ENCODE measurements at places on chromosomes 6 and 20. TPM values are rescaled to one million over a fixed set of nuclear protein-coding genes. Genes with fewer than 3 reads are reported as not detected.

DNA sequence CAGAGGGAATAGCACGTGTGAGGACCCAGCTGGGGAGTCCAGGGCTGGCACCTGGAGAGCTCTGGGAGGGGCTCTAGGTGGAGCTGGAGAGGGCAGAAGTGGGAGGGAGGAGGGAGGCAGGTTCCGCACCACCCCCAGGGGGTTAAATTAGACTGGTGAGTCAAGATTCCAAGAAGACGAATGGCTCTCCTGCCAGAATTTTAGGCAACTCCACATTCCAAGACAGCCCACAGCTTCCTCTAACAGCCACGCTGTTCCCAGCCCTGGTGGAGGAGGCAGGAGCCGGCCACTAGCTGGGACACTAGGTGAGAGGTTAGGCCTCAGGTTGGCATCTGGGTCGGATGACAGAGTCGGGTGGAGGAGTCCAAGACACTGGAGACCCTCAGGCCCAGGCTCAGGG is 60.2 kb downstream of the TFAP2C start:
- DNase-seq = no peak

TSBP1 gene
- total RNA-seq = not detected

UTRN gene
- 278 TPM for total RNA-seq

GRCh38 chr20:63551068-63551467 is 2.9 kb upstream of the FNDC11 start:
- DNase-seq = no peak

- DNase-seq = peak; percentile 21
Measured at GRCh38 chr6:89260832-89261231, 43.7 kb upstream of the GABRR1 start.

DNA sequence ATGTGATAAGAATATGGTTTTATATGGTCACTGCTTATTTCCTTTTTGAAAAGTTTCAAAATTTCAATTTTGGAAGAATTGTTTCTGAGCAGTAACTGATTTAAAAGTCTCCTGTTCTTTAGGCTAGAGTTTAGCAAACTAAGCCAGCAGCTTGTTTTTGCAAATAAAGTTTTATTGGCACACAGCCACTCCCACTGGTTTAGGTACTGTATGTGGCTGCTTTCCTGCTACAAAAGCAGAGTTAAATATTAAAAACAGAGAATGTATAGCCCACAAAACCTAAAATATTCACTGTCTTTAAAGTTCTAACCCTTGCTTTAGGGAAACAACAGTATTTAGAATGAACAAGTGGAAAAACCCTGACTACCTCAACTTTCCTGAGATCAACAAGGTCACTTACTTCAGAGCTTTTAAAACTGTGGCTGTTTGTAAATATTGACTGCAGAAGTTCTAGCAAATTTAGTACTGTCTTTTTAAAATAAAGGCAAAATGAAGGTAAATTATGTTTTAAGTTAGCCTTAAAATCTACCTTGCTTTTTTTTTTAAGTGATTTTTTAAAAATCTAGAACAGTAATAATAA is 104.1 kb downstream of the B3GAT2 start:
- no peak for DNase-seq

SPACA1 gene
- not detected for total RNA-seq

- peak; percentile 74 for DNase-seq
Measured at GRCh38 chr6:33080127-33081089, 4.6 kb downstream of the HLA-DPB1 start.

DNA sequence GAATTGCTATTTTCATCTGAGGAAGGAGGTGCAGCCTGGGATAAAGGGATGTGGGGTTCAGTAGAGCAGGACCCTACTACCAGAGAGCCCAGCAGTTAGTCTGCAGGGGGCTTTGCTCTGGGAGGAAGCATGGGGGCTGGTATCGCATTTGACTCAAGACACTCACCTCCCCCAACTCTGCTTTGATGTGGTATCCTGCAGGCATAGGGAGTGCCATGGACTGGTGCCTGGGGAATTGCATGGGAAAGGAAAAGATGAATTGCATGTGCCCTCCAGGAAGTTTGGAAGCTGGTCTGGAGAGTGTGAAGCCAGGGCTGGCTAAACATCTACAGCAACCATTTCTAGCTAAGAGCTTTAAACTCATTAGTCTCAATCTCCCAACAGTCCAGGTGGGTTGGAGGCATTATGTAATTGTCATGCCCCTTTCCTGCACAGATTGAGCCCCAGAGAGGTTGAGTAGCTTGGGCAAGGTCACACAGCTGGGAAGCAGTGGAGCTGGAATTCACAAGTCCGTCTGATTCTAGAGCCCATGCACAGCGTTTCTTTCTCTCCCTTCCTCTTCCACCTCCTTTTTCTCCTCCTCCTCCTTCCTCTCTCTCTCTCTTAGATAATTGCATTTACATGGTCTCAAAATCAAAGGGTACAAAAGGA is 26.2 kb upstream of the PNPLA1 start:
- DNase-seq = no peak

ACTR5 gene
- 9.6 TPM for total RNA-seq

GHRH gene
- total RNA-seq = not detected
